Effector memory CD4-positive, alpha-beta T cell (primary cell): ENCODE measurements at places on chromosomes 5 and 9.

DNA sequence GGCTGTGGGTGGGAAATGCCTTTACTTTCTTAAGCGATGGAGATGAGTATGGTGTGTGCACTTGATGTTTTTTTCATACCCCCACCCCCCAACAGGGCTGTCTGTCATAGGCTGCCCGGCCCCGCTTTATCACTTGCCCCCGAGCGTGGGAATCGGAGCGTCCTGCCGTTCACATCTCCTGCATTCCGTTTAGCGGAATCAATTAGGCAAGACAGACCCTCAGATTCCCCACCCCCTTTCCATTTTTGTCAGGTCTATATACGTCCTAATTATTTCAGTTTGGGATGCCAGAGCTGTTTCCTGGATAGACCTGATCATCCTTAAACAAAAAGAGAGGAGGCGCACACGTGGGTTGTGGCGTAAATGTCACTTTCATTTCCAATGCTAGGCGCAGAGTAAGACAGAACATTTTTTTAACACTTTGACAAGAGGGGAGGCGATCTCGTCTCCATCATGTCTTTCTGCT is 217.2 kb downstream of the MEF2C start:
- no peak for DNase-seq

DNA sequence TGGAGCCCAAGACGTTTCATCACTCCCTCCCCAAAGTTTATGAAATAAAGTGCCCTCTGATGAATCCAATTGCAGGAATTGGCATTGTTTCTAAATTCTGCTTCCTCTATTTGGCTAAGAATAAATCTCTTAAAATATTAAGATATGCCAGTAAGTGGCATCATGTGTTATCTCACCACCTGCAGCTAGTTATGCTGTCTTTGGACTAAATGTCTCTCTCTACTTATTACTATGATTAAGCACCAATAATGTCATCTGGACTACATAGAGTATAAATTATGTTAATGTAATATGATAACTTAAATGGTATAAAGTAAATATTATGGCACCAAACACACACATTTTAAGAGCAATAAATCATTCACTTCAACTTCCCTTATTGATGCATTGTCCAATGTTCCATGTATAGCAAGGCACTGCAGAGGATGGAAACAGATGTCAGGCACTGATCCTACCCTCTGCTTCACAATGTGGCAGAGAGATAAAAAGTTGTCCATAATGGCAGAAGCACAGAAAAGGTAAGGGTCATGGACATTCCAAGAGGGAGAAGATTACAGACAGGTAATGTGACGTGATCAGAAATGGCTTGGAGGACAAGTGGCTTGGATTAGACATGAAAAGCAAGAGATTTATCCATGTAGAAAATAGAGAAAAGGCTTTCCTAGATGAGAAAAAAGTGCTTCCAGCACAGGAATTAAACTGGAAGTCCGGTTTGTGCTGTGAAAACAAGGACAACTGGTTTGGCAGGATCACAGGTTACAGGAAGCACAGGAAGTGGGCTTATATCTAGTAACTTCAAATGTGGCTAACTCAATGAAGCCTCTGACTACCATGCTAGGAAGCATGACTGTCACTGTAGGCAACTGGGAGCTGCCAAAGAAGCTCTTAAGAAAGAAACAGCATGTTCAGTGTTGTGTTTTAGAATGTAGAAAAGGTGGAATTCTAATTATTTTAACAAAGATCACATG is 26.7 kb downstream of the MARCHF11 start:
- no peak for DNase-seq

GRCh38 chr5:84255315-84255714 is 129.4 kb downstream of the EDIL3 start:
- DNase-seq: no peak

- DNase-seq: no peak
Measured at GRCh38 chr5:133406208-133406976, 205.9 kb downstream of the FSTL4 start.

GRCh38 chr9:120702075-120702474 is 12.2 kb downstream of the MEGF9 start:
- no peak for DNase-seq

DNA sequence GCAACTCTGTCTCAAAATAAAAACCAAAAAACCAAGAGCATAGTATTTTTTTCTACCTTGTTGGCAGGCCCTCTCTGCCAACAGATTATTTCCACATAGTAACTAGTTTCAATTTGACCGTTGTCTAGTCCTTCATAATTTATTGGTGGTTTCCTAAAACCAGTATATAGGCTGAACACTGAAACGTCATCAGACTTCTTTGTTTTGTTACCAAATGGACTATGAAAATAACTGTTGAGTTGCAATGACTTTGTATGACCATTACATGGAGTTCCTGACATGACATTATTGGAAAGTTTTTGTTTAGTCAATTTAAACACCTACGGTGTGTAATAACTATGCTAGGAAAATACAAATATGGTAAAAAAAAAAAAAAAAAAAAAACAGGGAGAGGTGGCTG is 1.7 kb downstream of the AGGF1 start:
- DNase-seq: no peak

DNA sequence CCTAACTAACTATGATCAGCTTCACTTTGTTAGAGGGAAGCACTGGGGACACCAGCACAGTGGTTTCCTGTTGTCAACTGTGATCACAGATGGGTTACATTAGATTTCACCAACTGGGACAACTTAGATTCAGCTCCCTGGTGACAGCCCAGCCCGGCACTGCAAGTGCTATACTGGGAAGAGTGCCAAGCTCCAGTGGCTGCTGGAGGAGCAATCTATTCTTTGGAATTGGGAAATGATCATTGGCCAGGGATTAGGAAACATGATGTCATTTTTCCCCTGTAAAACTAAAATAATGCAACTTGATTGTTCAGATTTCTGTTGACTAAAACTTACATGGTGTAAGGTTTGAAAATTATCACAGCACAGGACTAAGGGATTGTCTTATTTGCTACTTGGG is 33.2 kb downstream of the PTGR1 start:
- no peak for DNase-seq

DNA sequence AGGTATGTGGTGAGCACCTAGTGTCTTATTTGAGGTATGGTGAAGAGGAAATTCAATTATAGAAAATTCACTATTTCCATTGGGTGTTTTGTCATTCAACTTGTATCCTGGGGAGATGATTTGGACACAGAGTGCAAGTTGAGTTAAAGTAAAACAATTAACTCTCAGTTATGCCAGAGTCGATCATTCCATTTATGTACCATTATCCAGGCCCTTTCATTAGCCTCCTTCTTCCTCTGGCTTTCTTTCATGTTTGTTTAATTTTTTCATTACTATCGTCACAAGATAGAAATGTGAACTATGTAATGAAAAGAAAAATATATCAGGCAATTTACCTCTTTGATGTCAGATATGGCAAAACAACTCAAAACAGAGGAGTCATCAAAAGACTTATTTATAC is 1347.2 kb upstream of the NUDT12 start:
- DNase-seq: no peak

DNA sequence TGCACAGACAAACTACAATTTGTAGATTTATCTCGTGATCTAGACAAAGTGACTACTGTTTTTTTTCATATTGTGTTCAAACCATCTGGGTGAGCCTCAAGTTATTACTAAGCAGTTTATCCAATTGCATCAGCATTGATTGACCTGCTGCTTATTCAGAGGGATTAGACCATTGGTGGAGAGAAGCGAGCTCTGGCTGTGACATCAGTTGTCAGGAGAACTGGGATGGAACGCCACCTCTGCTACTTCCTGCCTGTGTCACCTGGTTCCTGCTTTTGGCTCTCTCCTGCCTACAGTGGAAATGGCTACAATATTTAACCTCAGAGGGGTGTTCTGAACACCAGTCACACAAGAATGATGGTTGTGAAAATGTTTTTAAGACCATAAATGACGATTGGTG is 12.1 kb downstream of the NR4A3 start:
- DNase-seq: no peak

- DNase-seq: no peak
Measured at GRCh38 chr5:1552521-1553255, 28.9 kb upstream of the LPCAT1 start.

DNA sequence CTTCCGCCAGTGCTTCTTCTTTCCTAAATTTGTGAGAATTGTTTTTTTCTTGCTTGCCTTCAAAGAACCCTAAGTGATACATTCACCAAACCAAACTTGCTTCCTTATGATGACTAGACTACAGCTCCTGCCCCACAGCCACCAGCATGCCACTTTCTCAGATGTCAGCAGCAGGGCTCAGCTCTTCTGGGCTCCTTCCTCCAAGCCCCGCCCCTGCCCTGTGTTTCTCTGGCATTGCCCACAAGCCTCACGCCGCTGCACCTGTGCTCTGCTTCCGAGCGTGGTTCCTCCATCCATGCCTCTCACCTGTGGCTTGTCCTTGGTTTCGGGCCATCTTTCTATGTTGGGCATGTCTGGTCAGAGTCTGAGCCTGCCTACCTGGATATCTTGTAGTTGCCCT is 10.6 kb downstream of the UNC5A start:
- DNase-seq: no peak

DNA sequence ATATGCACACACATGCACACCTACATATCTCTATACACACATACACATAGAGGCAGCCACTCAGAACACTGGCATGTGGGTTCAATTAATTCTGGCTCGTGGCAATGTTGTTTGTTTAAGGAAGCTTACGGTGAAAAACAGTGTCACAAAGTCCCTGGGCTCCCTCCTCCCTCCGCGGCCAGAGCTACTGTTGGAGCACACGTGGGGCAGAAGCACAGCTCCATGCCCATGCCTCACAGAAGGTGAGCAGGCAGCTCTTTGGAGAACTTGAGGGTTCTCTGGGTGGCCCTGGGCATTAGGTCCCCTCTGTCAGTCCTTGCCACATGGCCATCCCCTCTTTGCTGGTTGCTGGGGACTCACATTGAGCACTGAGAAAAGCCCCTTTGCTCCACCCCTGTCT is 107.5 kb downstream of the GADD45G start:
- DNase-seq: no peak

- DNase-seq: no peak
Measured at GRCh38 chr9:101366038-101366756, 18.6 kb downstream of the BAAT start.

GRCh38 chr5:131825404-131826013 is 28.7 kb upstream of the FNIP1 start:
- DNase-seq: no peak

- DNase-seq: peak; percentile 40
Measured at GRCh38 chr9:447230-448025, 232.8 kb downstream of the DOCK8 start.
